ENCODE measurements at places on chromosomes 11 and 22.

DNA sequence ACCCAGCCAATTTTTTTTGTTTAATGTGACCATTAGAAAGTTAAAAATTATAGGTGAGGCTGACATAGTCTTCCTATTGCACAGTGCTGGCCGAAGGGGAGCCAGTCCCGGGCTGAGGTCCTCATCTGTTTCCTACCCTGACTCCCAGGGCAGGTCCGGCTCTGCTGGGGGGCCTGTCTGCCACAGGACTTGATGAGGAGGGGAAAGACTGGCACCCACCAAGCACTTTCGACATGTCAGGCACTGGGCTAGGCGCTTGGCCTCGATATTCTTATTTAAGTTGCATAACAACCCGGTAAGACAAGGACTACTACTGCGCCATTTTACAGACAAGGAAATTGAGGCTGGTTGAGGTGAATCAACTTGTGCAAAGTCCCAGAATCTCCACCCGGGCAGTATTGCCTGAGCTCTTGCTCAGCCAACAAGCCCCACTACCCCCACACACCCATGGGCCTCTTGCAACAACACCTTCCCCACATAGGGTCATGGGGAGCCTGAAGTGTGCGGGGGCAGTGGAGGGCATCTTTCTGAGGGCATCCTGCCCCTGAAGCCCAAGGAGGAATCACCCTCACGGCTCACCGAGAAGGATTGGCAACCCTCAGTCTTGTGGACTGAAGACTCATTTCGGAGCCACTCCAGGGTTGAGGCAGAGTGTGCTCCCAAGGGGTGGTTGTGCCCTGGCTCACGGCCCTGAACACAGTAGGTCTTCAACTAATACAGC, 62.7 kb upstream of the LINC01488 start:
- no peak for DNase-seq

DNA sequence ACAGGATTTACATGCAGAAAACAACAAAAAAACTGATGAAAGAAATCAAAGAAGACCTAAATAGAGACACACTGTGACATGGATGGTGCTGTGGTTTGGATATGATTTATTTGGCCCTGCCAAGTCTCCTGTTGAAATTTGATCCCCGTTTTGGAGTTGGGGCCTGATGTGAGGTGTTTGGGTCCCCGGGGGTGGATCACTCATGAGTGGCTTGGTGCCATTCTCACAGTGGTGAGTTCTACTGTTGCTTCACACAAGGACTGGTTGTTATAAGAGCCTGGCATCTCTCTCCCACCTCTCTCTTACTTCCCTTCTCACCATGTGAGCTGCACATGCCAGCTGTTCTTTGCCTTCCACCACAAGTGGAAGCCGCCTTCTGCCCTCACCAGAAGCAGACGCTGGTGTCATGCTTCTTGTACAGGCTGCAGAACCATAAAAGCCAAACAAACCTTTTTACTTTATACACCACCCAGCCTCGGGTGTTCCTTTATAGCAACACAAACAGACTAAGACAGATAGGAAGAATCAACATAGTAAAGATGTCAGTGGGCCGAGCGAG, 7.8 kb upstream of the RTL6 start:
- DNase-seq, result no peak

DNA sequence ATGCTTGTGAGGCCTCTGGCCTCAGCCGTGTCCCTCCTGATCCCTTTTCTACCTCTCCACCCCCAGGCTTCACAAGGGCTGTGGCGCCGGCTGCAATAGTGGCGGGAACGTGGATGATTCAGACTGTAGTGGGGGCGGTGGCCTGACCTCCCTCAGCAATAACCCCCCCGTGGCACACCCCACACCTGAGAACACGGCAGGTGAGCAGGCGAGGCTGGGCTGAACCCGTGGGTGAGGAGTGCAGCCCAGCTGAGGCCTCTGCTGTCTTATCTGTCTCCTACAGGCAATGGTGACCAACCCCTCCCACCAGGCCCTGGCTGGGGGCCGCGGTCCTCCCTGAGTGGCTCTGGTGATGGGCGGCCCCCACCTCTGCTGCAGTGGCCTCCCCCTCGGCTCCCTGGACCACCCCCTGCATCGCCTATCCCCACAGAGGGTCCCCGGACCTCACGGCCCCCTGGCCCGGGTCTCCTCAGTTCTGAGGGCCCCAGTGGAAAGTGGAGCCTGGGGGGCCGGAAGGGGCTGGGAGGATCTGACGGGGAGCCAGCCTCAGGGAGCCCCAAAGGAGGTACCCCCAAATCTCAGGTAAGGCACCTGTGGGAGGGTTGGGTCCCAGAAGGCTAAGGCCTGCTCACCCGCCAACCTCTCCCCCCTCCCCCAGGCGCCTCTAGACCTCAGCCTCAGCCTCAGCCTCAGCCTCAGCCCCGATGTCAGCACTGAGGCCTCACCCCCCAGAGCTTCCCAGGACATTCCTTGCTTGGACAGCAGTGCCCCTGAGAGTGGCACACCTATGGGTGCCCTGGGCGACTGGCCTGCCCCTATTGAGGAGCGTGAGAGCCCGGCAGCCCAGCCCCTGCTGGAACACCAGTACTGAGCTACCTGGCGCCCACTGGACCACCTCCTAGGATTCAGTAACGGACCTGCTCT, 1.5 kb upstream of the SIPA1 start:
- DNase-seq, result no peak

DNA sequence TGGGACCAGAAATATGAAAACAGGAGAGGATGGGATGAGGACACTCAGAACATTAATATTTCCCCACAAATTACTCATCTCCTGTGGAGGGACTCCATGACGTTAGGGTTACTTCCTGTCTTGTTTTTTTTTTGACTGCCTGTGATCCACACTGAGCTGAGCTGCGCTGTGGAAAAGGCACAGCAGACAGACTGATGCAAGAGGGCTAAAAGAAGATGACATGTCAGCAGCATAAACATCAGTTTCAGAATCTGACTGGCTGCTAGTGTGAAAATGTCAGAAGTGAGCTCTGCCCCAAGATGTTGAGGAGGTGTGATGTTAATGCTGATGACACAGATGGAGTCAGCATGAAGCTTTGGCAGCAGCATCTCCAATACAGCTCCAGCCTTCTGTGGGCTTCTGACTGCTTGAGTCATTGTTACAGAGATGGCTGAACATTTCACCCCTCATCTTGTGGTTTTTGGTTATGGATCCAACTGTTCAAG, 286.8 kb downstream of the BLID start:
- DNase-seq, result no peak

- DNase-seq, result no peak
Observed at GRCh38 chr11:65502555-65503367, 3.9 kb downstream of the MALAT1 start.

DNA sequence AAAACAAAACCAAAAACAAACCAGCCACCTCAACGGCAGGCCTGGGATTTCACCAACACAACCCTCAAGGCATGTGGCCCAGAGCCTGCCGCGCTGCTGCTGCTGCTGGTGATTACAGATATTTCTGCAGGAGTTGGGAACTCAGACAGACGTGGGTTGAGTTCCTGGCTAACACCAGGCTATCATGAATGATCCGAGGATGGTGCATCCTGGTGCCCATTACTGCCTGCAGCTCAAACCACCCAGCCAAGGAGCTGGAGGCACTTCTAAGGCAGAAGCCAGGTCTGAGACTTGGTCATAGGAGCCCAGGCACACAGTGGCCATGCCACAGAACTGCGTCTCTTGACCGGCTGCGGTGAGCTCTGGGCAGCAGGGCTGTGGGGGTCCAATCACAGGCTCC, 151.8 kb downstream of the MPPED1 start:
- DNase-seq, result no peak

- no peak for DNase-seq
Observed at GRCh38 chr22:27378311-27378800, 423.2 kb downstream of the MN1 start.

DNA sequence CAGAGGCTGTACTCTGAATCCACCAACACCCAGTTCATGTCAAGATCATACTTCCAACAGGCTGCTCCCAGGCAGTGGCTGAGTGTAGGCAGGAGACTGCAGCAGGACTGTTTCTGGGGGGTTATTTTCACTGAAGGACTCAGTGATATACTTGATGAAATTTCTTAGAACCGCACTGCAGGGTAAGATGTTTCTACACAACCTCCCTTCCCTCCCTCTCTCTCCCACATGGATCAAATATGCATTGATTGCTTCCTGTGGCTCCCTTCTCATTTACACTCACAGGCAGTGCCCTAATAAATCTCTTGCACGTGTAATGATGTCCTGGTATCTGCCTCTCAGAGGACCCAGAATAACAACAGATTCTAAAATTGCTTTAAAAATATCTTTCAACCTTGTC, 251.3 kb upstream of the CCDC179 start:
- DNase-seq, result no peak

Measured in stimulated activated CD8-positive, alpha-beta memory T cell treated with anti-CD3 and anti-CD28 coated beads, Interleukin-4, amount 100 ng/mL, for 1 hour (primary cell).